ENCODE measurements at places on chromosomes 7 and 10.

DNA sequence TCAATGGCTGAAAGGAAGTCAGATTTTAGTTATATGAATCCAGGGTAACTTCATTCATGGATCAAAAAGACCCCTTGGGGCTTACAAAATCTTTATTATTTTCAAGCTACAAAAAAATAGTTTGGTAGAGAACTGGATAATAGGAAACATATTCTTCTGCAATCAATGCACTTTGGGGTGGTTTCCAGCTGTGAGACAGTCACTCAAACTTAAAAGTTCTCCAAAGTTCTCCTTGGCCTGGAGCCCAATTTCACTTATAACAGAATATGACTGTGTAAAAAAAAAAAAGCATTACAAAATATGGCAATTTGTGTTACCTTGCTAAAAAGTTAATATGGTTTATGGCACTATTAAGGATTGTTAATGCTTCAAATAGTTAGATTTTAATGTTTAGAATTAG, 255.5 kb downstream of the AGMO start:
- H3K4me1 ChIP-seq = no peaks in the 10 kb centered on the region
- no peaks in the 10 kb centered on the region for H3K27me3 ChIP-seq
- H3K4me3 ChIP-seq = no peak overlapping the region
- H3K27ac ChIP-seq = no peak overlapping the region
- no peaks in the 10 kb centered on the region for H3K36me3 ChIP-seq

DNA sequence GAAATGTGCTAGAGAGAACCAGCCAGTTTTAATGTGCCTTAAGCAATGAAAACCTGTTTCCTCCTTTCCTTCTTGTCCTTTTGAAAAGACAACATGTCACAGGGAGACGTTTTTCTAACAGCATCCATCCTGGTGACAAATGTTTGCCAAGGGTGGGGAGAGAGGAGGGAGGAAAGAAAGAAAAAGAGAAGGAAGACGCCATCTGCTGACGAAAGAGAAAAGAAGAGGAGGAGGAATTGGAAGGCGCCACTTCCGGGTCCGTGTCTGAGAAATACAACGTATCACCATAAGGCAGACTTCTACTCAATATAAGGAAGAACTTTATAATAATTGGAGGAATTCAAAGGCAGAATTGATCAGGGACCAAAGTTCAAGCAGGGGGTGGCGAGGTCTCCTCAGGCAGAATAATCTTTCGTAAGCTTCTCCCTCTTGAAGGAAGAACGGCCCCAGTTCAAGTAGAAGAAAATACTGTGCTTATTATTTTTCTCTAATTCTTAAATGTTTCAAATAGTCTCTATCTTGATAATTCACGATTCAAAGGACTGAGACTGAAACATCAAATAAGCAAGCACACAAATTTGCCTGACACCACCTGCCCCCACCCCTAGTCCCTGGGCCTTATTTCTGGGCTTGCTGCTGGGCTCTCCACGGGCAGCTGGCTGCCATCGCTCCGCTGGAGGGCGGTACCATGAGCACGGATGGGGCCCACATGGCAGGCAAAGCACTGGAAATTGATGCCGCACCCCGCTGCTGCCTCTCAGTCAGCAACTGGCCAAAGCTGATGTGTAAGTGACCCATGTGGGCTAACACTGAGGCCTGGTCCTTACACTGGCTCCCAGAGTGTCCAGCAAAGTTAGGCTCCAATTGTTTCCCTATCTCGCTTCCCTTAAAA, 273.7 kb upstream of the KLF14 start:
- H3K4me3 ChIP-seq = peak overlapping the region; percentile 58
- peaks cover 88% of the 10 kb centered on the region for H3K4me1 ChIP-seq
- no peak for DNase-seq
- H3K27ac ChIP-seq = peak overlapping the region; percentile 99
- no peaks in the 10 kb centered on the region for H3K27me3 ChIP-seq

DNA sequence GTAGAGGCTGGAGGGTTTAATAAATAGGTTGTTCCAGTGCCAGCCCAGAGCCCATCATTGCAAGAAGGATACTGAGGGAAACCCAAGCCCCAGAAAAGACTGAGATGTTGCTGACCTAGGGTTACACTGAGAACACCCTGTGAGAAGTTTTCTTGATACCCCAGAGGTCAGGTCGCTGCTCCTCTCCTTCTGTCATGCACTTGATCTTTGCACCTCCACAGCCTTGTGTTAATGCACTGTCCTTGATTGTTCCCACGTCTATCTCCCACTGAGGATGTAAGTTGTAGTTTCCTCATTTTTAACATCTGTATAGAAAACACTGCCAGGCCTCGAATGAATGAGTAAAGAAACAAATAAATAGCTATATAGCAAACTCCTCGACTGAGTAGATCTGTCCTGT, 195.3 kb upstream of the AHR start:
- H3K27ac ChIP-seq = no peak overlapping the region
- peaks cover 12% of the 10 kb centered on the region for H3K4me1 ChIP-seq

- H3K4me3 ChIP-seq = peak overlapping the region; percentile 50
- peaks cover 52% of the 10 kb centered on the region for H3K27me3 ChIP-seq
- H3K4me1 ChIP-seq = peaks cover 9% of the 10 kb centered on the region
- no peak overlapping the region for H3K27ac ChIP-seq
Observed at GRCh38 chr7:4882169-4883032, 1.1 kb downstream of the RADIL start.

DNA sequence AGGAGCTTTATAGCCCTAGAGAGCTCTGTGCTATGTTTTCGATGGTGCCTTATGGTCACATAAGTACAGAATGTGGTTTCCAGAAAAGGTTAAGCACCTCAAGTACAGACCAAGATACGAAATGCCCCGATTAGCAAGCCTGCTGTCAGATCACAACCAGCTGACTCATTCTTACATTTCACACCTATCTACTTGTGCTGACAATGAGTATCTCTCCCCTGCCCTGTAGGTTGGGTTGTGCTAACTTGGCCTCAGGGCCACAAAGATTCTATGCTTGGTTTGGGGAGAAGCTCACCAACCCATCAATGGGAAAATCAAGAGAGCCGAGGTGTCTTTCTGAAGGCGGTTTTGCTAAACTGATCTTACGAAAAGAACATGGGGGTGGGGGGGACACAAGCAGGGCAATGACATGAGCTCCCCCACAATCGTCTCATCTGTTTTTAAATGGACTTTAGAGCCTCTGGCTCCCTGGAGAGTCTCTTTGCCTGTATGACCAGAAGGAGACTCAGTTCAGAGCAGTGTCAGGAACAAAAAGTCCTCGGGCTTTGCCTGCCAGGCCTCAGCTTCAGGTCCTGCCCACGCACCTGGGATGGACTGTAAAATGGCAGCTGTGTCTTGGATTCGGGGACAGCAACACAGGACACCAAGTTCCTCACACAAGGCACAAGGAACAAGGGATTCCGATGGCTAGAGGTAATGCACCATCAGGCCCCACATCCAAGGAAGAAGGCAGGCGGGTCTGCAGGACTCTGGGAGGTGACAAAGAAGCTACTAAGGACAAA, 55.1 kb downstream of the FAM53B start:
- peaks cover 96% of the 10 kb centered on the region for H3K4me1 ChIP-seq
- peak; percentile 51 for DNase-seq
- peaks cover 19% of the 10 kb centered on the region for H3K36me3 ChIP-seq
- H3K27me3 ChIP-seq = no peaks in the 10 kb centered on the region
- H3K4me3 ChIP-seq = peak overlapping the region; percentile 44

DNA sequence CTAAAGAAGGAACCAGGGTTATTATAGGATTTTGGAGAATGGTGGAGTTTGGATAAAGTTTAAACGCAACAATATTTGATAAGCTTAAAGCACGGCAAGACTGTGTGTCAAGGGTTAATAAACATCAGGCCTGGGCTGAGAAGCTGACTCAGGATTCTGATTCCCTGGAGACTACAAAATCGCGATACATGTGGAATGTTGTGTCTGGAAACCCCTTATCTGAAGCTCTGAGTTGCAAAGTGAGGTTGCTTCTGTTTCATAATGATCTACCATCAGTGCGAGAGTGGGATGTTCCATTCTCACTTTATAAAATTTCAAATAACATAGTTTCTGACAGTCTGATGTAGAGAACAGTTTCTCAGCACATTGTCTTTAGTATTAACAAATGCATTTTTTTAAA, 7.8 kb downstream of the C1GALT1 start:
- no peak for DNase-seq
- H3K27ac ChIP-seq = no peak overlapping the region
- peaks cover 28% of the 10 kb centered on the region for H3K36me3 ChIP-seq
- no peak overlapping the region for H3K4me3 ChIP-seq

GRCh38 chr10:81820418-81820817, 54.6 kb upstream of the NRG3 start:
- H3K4me3 ChIP-seq = no peak overlapping the region
- no peak for DNase-seq
- H3K27me3 ChIP-seq = no peaks in the 10 kb centered on the region
- H3K4me1 ChIP-seq = no peaks in the 10 kb centered on the region
- H3K36me3 ChIP-seq = no peaks in the 10 kb centered on the region

GRCh38 chr7:19575909-19576557, 132.8 kb downstream of the POLR1F start:
- H3K27ac ChIP-seq = no peak overlapping the region
- DNase-seq = no peak
- no peaks in the 10 kb centered on the region for H3K36me3 ChIP-seq

- H3K27ac ChIP-seq = no peak overlapping the region
- no peak for DNase-seq
- no peaks in the 10 kb centered on the region for H3K27me3 ChIP-seq
- no peak overlapping the region for H3K4me3 ChIP-seq
- H3K4me1 ChIP-seq = no peaks in the 10 kb centered on the region
Observed at GRCh38 chr7:148021507-148022045, 569.0 kb upstream of the C7orf33 start.

- H3K27ac ChIP-seq = no peak overlapping the region
- no peak for DNase-seq
- H3K4me1 ChIP-seq = no peaks in the 10 kb centered on the region
- no peak overlapping the region for H3K4me3 ChIP-seq
Observed at GRCh38 chr7:96415293-96415940, 93.5 kb upstream of the SLC25A13 start.

DNA sequence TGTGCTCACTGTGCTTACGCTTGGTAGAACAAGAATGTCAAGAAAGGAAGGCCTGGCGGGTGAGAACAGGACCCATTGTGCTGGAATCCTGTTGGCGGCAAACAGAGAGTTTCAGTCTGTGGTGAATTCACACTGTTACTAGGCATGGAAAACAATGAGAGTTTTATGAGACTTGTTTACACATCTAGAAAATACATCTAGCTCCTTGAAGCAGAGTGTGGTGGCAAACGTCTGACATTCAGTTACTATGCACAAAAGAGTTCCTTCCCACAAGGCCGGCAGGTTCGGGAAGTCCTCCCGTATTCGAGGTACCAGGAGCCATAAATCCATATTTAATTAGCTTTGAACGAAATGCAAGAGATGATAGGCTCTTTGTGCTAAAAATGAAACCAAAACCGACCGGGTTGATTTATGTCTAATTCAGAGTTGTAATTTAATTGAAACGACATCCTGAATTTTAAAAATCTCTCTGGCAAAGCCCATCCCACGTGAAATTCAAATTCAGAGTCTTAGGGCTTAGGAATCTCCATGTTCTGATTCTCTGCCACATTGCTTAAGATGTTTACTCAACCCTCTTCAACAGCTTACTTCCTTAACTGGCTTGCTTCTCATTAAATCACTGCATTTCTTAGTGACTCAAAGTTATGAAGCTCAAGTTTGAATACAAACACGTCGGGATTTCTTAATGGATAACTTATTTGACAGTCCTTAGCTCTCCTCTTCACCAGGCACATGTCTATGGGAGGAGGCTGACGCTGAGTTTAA, 299.9 kb upstream of the PITRM1 start:
- H3K36me3 ChIP-seq = peaks cover 3% of the 10 kb centered on the region
- peak overlapping the region; percentile 77 for H3K4me3 ChIP-seq
- peak overlapping the region; percentile 88 for H3K27ac ChIP-seq
- H3K27me3 ChIP-seq = no peaks in the 10 kb centered on the region
- peaks cover 34% of the 10 kb centered on the region for H3K4me1 ChIP-seq
- no peak for DNase-seq

GRCh38 chr7:155234950-155235789, 62.5 kb upstream of the INSIG1 start:
- H3K4me1 ChIP-seq = peaks cover 12% of the 10 kb centered on the region
- no peaks in the 10 kb centered on the region for H3K36me3 ChIP-seq
- H3K27ac ChIP-seq = no peak overlapping the region
- DNase-seq = no peak
- no peak overlapping the region for H3K4me3 ChIP-seq
- H3K27me3 ChIP-seq = peaks cover 13% of the 10 kb centered on the region

- H3K4me3 ChIP-seq = peak within 1 kb of the TSS; percentile 97
- peak; percentile 59 for DNase-seq
- H3K27ac ChIP-seq = peak within 1 kb of the TSS; percentile 95
- peaks cover 6% of the 10 kb centered on the region for H3K36me3 ChIP-seq
Observed at GRCh38 chr10:7410862-7411670, at the start of gene SFMBT2. TSS of gene SFMBT2 (minus strand) at chr10:7411034. CDS start at chr10:7381898, 29,136 bp downstream.

- no peaks in the 10 kb centered on the region for H3K4me1 ChIP-seq
- DNase-seq = no peak
- H3K4me3 ChIP-seq = no peak overlapping the region
- peaks cover 12% of the 10 kb centered on the region for H3K27me3 ChIP-seq
- no peak overlapping the region for H3K27ac ChIP-seq
- peaks cover 1% of the 10 kb centered on the region for H3K36me3 ChIP-seq
Observed at GRCh38 chr10:117448802-117449201, 73.6 kb upstream of the PDZD8 start.

DNA sequence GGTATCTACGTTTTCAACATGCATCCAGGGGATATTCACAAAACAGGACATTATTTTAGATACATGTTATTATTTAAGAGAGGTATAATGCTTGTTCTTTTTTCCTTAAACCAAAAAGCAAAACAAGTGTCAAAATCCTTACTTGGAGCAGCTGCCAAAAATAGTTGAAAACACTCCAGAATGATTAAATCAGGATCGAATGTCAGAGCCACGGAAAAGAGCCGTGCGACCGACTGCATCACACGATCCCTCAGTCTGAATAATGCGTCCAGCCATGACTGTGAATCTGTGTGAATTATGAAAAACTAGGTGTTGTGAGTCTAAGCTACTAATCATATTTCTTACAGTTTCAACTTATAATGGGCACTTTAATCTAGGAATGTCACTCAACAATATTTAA, 126.0 kb downstream of the PARD3 start:
- H3K4me1 ChIP-seq = no peaks in the 10 kb centered on the region
- peaks cover 3% of the 10 kb centered on the region for H3K27me3 ChIP-seq
- DNase-seq = no peak
- no peak overlapping the region for H3K27ac ChIP-seq

DNA sequence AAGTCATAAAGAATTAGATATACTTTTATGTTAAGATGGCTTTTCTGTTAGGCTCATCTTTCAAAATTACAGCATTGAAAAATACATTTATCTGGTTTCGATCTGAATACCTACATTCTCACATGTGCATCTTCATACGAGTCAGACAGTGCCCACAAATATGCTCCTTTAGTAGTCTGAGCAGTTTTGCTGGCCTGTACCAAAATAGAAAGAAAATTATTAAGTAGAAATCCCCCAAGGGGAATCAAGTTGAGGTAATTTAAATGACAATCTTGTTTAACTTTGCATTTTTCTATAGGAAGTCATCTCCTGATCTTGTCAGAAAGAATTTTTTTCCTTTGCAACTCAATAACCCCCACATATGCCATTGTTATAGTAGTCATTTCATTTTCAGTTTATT, 287.4 kb upstream of the SEMA3D start:
- H3K4me1 ChIP-seq = peaks cover 21% of the 10 kb centered on the region
- no peaks in the 10 kb centered on the region for H3K36me3 ChIP-seq
- no peaks in the 10 kb centered on the region for H3K27me3 ChIP-seq
- H3K27ac ChIP-seq = no peak overlapping the region
- no peak for DNase-seq

GRCh38 chr10:76546411-76546810, 1091.2 kb downstream of the KCNMA1 start:
- no peak overlapping the region for H3K27ac ChIP-seq
- H3K4me1 ChIP-seq = no peaks in the 10 kb centered on the region
- H3K36me3 ChIP-seq = no peaks in the 10 kb centered on the region
- H3K27me3 ChIP-seq = peaks cover 5% of the 10 kb centered on the region
- no peak for DNase-seq
